ENCODE measurements at places on chromosomes 11 and 22. TPM values are rescaled to one million over a fixed set of nuclear protein-coding genes. Genes with fewer than 3 reads are reported as not detected.
A peak's percentile ranks its signal among the peaks of the same experiment; 100 is the strongest.

The MICALL1 gene
- 55.1 TPM for polyA plus RNA-seq

The SLC6A5 gene
- polyA plus RNA-seq = not detected

The BIRC3 gene
- polyA plus RNA-seq = 78.1 TPM

The CALCB gene
- 0.12 TPM for polyA plus RNA-seq

DNA sequence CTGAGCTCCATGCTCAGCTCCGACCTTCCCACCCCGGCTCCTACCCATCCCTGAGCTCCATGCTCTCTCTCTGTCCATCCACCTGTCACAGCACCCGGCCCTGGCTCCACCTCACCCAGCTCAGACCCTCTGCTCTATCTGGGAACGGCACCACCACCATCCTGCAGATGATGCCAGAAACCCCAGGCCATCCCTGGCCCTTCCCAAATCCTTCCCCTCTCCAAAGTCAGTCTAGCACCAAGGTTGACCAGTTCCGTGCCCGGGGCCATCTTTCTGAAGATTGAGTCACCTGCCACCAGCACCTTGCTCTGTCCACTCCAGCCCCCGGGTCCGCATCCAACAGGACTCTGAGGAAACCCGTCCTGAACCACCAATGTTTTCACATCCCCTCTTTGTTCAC, 969.6 kb downstream of the BRD1 start:
- H3K27me3 ChIP-seq = peaks cover 5% of the 10 kb centered on the region
- no peak overlapping the region for H3K27ac ChIP-seq
- H3K4me3 ChIP-seq = no peak overlapping the region
- no peaks in the 10 kb centered on the region for H3K36me3 ChIP-seq

DNA sequence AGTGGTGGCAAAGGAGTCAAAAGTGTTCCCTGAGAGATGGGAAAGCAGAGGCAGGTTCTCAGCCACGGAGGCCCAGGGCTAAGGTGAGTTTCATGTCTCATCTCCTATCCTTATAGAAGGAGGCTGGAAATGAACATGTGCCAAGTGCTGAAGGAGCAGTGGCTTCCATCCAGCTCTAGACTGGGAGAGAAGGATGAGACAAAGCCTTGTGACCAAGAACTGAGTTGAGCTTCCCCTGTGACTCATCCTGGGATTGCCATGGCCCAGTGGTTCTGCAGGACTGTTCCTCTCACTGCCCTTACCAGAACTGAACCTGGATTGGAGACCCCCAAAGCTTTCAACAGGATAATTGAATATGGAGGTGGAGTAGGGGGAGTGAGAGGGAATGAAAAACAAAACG, 16.7 kb upstream of the OR9Q1 start:
- H3K4me1 ChIP-seq = no peaks in the 10 kb centered on the region
- no peak for DNase-seq
- H3K4me3 ChIP-seq = no peak overlapping the region
- H3K27me3 ChIP-seq = no peaks in the 10 kb centered on the region

DNA sequence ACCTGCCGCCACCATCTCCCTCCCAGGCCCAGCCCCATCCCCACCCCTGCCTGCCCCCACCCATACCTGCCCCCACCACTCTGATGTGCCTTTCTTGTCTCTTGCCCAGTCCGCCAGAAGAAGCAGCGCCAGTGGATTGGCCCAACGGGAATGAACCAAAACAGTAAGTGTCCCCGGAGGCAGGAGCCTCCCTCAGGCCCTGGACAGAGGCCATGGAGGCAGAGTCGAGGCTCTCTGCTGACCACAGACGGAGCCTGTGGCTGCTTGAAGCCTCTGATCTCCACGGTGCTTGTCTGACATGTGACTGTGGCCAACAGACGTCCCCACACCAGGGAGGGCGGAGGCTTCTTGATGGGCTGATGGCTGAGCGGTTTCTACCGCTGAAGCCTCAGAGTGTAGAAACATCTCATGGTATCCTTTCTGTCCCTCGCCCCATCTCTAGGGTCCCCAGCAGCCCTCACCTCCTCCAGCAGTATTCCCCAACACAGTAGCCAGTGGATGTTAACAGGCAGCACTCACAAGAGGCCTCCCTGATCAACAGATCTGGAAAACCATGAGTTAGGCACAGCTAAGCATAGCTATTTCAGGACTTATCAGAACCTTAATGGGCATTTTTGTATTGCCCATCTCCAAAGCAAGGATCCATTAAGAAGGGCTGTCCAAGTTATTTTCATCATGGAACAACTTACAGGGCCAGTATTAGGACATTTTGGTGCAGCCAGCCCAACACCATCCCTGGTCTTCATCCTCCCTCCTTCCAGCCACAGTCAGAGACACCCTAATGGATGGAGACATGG, 21.7 kb downstream of the CD5 start:
- H3K4me3 ChIP-seq = no peak overlapping the region

DNA sequence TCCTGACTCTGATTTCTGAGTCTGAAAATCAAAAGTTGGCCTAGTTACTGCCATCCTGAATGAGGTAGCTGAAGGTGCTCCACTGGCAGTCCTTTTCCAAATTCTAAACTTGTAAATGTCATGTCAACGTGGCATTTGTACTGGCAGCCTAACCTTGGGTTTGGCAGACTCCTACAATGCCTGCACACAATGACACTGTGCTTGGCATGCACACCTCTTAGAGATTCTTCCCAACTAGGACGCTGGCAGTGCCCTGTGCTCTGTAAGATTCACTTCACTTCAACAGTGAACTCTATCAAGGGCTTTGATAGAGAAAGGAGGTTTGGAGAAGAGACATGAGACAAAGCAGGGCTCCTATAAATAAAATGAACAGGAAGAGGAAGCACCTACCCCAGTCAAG, 21.9 kb upstream of the PPP2R1B start:
- H3K4me1 ChIP-seq = peaks cover 7% of the 10 kb centered on the region
- H3K27ac ChIP-seq = no peak overlapping the region
- no peak overlapping the region for H3K4me3 ChIP-seq
- DNase-seq = no peak
- H3K27me3 ChIP-seq = no peaks in the 10 kb centered on the region

GRCh38 chr22:44702479-44703198, 635 bp downstream of the PRR5 start:
- H3K27ac ChIP-seq = peak overlapping the region; percentile 52
- peaks cover 39% of the 10 kb centered on the region for H3K4me1 ChIP-seq
- peak overlapping the region; percentile 83 for H3K4me3 ChIP-seq
- H3K36me3 ChIP-seq = no peaks in the 10 kb centered on the region

DNA sequence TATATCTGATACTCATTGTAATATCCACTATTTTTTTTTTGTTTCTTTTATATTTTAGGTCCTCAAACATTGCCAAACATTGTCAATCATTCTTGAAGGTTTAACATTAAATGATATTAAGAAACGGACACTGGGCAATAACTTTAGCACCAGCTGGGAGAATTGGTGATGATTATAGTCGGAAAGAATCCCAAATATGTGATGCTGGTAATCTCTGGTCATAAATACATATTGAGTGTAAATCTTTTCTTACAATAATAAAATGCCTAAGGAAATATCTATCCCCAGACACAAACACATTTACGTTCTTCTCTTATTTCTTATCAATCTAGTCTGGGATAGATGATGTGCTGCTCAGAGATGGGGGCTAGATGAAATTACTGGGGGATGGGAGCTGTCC, 25.2 kb downstream of the OR51E2 start:
- no peak overlapping the region for H3K27ac ChIP-seq
- no peak overlapping the region for H3K4me3 ChIP-seq
- H3K4me1 ChIP-seq = no peaks in the 10 kb centered on the region
- H3K27me3 ChIP-seq = no peaks in the 10 kb centered on the region
- no peaks in the 10 kb centered on the region for H3K36me3 ChIP-seq

DNA sequence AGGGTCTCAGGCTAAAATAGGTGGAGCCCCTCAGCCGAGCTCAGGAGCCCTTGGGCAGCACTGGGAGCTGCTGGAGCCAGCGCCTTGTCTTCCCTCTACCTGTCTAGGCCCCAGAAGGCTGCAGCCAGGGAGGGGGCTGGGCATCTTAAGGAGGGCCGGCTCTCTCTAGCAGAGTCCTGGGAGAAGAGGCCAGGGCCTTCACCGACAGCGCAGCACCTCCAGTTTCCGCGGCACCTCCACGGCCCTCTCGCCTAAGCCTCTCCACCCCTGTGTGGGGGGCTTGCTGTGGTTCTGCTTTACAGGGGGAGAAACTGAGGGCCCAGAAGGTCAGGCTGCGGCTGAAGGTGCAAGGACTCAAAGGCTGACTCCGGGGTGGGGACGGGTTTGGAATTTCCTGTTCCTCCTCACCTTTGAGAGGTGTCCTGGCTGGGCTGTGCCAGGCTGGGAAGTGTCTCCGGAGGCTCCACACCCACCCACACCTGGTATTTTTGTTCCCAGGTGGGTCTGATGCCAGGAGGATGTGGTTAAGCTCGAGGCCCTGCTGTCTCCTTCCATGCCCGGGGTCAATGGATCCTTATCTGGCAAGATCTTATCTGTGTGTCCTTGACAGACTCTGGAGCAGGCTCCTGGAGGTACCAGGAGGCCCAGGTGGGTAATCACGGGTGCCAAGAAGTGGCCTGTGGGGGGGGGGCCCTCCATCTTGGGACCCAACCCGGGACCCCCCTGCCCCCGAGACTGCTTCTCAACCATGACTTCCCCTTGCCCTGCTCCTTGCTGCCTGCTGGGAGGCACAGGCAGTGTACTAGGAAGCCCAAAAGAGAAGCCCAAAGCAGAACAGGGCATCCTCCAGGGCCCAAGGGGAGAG, 95.3 kb upstream of the FGF3 start:
- peaks cover 5% of the 10 kb centered on the region for H3K4me1 ChIP-seq
- no peak overlapping the region for H3K4me3 ChIP-seq
- peaks cover 22% of the 10 kb centered on the region for H3K27me3 ChIP-seq
- peak overlapping the region; percentile 71 for H3K27ac ChIP-seq
- DNase-seq = no peak
- H3K36me3 ChIP-seq = no peaks in the 10 kb centered on the region

DNA sequence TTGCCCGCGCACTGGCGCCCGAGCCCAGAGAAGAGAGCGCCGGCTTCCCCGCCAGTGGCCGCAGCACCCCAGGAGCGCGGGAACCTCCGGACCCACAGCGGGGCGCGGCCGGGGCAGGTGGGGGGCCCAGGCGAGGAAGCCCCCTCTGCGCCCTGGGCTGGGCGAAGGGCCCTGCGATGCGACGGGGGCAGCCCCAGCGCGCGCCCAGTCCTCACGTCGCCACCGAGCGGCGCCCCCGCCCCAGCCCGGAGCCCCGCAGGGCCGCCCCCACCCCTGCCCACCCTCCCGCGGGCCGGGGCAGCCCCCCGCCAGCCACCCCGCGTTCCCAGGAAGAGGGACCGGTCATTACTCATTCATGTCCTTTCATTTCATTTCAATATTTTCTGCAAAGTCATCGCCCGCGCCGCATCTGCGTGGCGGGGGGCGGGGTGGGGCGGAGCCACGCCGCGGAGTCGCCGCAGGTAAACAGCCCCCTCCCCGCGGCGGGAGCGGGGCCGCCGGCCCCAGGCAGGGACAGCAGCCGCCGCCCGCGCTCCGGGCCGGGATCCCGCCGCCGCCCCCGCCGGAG, 673 bp upstream of the PANX2 start:
- peak overlapping the region; percentile 18 for H3K27ac ChIP-seq
- H3K27me3 ChIP-seq = peaks cover 10% of the 10 kb centered on the region
- peaks cover 18% of the 10 kb centered on the region for H3K4me1 ChIP-seq
- H3K4me3 ChIP-seq = peak overlapping the region; percentile 57
- peak; percentile 71 for DNase-seq

DNA sequence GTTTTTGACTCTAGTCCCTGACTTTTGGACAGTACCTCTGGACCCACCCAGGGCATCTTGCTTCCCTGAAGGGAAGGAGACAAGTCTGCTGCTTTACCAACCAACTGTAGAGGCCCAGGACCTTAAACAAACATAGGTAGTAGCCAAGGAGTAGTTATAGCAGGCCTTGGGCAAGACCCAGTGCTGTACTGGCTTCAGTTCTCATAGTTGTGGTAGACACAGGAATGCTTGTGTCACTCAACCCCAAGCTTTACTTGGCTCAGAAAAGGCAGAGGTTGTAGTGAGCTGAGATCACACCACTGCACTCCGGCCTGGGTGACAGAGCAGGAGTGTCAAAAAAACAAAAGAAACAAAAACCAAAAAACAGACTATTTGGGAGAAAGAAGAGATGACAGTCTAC, 21.3 kb upstream of the OR52M1 start:
- no peak overlapping the region for H3K27ac ChIP-seq
- no peak overlapping the region for H3K4me3 ChIP-seq
- H3K27me3 ChIP-seq = peaks cover 10% of the 10 kb centered on the region
- H3K4me1 ChIP-seq = no peaks in the 10 kb centered on the region
- no peak for DNase-seq
- no peaks in the 10 kb centered on the region for H3K36me3 ChIP-seq

DNA sequence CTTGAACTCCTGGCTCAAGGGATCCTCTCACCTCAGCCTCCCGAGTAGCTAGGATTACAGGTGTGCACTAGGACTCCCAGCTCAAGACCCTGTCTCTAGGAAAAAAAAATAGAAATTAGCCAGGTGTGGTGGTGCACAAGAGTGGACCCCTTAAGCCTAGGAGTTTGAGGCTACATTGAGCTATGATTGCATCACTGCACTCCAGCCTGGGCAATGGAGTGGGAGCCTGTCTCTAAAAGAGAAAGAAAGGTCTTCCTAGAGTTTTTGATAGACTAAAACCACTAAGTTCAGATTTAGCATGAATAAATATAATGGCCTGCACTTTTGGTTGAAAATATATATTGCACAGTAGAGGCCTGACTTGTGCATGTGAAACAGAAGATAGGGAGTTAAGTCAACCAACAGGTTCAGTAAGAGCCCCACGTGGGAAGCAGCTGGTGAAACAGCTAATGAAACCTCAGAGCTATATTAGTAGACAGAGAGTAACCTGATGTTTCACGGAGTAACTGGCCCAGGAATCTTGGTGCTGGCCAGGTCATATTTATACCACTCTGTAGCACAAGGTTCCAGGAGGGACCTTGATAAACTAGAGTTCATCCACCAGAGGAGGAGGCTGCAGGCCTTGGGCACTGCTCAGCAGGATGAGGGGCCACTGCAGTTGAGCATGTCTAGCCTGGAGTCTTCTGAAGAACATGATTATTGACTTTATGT, 4.6 kb upstream of the MICAL3 start:
- H3K4me1 ChIP-seq = peaks cover 9% of the 10 kb centered on the region
- H3K27me3 ChIP-seq = no peaks in the 10 kb centered on the region
- no peak overlapping the region for H3K4me3 ChIP-seq
- peak; percentile 31 for DNase-seq
- H3K27ac ChIP-seq = no peak overlapping the region

Data from stomach (tissue), 19 donors.